Stimulated activated CD8-positive, alpha-beta memory T cell treated with anti-CD3 and anti-CD28 coated beads, Interleukin-7, amount 100 ng/mL, for 4 hours (primary cell): ENCODE measurements at places on chromosomes 11 and 22.

- DNase-seq = no peak
These were observed 400.4 kb downstream of the TBC1D22A start for GRCh38 chr22:47162865-47163264.

- no peak for DNase-seq
These were observed 666 bp downstream of the NELL1 start for GRCh38 chr11:20669820-20670684.

GRCh38 chr11:6654281-6655019 is 1.2 kb downstream of the DCHS1 start:
- DNase-seq = peak; percentile 40

GRCh38 chr11:79931692-79932091 is 490.9 kb upstream of the TENM4 start:
- no peak for DNase-seq

- no peak for DNase-seq
These were observed at the start of gene DSCAML1 for GRCh38 chr11:117796872-117797529. TSS of gene DSCAML1 (minus strand) at chr11:117797216. CDS start at chr11:117797079, 137 bp downstream.

DNA sequence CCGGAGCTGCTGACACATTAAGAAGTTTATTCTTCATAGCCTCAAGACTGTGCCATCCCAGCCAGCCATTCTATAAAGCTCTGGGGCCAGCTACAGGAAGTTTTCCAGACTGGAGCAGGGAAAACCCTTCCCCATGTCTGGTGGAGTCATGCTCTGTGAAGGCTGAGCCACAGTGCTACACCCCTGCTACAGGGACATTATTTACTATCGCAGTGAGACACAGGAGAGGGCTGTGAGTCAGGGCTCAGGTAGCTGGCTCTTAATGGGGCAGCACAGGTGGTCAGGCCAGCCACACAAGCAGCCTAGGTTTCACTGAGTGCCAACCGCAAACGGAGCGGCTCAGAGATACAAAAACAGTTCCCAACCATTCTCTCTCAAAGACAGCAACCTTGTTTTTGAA is 12.1 kb downstream of the HPS4 start:
- no peak for DNase-seq

GRCh38 chr11:79440571-79441460 is at the start of gene TENM4:
TSS of gene TENM4 (minus strand) at chr11:79441030. CDS start at chr11:79069944, 371,086 bp downstream.
- no peak for DNase-seq

GRCh38 chr11:31655483-31655882 is 145.9 kb downstream of the ELP4 start:
- no peak for DNase-seq

- no peak for DNase-seq
These were observed 86.6 kb upstream of the GRIK4 start for GRCh38 chr11:120424970-120425332.

DNA sequence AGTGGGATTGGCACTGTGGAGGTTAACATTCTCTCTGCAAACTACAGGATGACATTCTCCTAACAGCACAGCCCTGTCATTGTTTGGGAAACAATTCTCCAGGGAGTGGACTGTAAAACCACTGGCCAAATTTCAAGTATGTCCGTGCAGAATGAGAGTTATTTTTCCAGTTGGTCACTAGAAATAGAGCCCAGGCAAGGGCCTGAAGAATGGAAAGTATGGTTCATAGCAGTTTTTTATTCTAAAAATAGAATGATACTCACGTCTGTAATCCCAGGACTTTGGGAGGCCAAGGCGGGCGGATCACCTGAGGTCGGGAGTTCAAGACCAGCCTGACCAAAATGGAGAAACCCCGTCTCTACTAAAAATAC is 39.0 kb upstream of the CD44 start:
- DNase-seq = no peak

GRCh38 chr11:108115500-108116140 is 5.7 kb upstream of the ACAT1 start:
- no peak for DNase-seq

GRCh38 chr11:126816645-126817044 is 183.9 kb downstream of the KIRREL3 start:
- DNase-seq = no peak

DNA sequence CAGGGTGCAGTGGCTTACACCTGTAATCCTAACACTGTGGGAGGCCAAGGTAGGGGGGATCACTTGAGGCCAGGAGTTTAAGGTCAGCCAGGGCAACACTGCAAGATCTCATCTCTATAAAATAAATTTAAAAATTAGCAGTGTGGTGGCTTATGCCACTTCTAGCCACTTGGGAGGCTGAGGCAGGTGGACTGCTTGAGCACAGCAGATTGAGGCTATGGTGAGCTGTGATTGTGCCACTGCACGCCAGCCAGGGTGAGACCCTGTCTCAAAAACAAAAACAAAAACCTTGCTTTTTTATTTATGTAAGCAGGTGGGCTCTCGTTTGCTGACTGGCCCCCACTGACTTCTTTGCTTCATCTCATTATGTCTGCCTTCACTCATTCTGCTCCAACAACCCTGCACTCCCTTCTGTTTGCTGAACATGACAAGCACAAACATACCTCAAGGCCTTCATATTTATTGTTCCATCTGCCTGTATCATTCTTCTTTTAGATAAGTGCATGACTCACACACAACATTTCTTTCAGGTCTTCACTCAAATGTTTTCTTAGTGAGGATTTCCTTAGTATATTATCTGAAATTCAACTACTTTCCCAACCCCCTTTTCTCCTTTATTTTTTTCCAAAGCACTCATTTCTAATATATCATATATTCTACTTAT is 32.4 kb upstream of the CLNS1A start:
- no peak for DNase-seq
